Activated CD4-positive, alpha-beta T cell treated with anti-CD3 and anti-CD28 coated beads, Interleukin-2, amount 50 U/mL, for 1 hour (primary cell): ENCODE measurements at places on chromosomes 6 and 20.

- DNase-seq: no peak
These were observed 59.4 kb downstream of the TMEM242 start for GRCh38 chr6:157263881-157264397.

DNA sequence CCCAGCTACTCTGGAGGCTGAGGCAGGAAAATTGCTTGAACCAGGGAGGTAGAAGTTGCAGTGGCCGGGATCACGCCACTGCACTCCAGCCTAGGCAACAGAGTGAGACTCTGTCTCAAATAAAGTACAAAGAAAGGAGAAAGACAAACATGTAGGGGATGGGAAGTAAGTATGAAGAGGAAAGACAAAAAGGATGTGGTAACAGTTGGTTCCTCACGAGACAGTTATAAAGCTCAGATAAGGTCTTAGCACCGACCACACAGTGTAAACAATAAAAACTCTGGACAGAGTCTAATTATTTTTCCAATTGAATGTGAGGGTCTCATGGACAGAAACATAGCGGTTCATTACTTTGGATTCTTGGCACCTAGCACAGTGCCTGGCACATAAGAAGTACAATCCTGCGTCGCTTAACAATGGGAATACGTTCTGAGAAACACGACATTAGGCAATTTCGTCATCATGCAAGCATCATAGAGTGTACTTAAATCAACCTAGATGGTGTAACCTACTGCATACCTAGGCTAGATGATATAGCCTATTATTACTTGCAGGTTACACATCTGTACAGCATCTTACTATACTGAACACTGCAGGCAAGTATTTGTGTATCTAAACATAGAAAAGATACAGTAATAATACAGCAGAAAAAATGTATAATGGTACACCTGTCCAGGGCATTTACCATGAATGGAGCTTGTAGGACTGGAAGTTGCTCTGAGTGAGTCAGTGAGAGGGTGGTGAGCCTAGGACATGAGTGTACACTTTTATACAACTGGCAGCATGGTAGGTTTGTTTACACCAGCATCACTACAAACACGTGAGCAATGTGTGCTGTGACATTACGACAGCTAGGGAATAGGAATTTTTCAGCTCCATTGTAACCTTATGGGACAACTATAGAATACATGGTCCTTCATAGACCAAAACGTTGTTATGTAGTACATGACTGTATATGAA, 38.2 kb downstream of the MBOAT1 start:
- DNase-seq: no peak

DNA sequence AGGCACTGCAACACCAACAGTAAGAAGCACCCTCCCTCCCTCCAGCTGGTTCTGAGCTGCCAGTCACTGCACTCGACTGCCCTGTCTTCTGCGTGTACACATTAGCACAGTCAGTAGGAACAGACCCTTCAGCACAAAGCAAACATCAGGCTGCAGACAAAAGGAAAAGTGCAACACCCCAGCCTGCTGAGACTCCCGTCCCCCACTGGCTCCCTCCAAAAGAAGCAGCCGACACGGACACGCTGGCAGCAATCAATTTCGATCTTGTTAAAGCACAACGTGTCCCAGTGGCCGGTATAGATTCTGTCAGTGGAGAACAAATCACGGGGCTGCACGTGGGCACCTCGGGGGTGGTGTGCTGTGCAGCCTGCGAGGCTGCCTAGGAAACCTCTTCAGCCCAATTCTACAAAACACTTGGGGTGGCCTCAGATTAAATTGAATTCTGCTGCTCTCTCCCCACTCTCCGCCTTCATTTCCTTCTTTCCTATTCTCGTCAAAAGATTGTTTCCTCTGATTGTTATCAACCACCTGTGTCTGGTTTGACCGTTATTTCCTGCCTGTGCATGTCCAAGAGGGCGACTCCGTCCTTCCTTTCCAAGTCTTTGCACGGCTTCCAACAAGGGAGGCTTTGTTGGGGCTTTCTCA, 38.7 kb downstream of the TRAF3IP2 start:
- DNase-seq: no peak

DNA sequence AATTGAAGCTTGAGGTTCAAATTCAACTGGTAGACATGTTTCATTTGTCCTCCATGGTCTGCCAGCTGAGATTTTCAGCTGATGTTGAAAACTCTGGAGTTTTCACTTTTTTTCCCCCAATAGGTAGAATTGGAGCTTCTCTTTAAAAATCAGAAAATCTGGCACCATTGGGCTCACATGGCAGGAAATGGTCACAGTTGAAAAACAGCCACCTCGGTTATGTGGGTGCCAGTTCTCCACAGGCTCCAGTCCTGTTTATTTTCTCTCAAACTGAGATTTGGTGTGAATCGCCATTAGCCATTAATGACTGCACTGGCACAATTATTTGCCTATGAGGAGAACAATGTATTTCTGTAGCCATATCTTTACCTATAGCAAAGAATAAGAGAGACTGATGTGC, 171.4 kb upstream of the TFAP2D start:
- DNase-seq: no peak

- no peak for DNase-seq
These were observed 111.2 kb upstream of the HIVEP1 start for GRCh38 chr6:11900662-11901598.

- no peak for DNase-seq
These were observed 399.0 kb downstream of the CDKAL1 start for GRCh38 chr6:20933057-20933788.

DNA sequence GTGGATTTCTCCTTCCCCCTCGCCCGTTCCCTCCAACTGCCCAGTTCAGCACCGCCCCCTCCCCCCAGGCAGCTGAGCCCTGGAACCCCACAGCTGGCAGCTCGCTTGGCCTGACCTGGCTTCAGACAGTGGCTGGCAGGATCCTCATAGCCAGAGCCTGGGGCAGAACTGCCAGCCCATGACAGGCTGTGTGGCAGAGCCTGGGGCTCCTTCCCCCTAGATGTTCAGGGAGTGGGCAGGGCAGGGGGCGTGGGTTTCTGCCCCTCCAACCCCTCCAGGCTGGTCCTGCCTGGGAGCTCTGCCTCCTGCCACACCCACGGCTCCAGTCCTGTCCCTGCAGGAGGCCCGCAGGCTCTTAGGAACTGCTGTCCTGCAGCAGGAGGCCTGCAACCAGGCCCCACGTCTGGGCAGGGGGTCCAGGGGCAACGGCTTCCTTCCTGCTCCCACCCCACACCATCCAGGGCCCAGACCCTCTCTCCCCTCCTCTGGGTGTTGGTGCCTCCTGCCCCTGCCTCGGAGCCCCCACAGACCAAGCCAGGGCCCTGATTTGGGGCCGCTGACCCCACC, 9.6 kb upstream of the KCNQ2 start:
- no peak for DNase-seq

GRCh38 chr6:160299559-160299958, 40.9 kb upstream of the SLC22A2 start:
- DNase-seq: no peak

DNA sequence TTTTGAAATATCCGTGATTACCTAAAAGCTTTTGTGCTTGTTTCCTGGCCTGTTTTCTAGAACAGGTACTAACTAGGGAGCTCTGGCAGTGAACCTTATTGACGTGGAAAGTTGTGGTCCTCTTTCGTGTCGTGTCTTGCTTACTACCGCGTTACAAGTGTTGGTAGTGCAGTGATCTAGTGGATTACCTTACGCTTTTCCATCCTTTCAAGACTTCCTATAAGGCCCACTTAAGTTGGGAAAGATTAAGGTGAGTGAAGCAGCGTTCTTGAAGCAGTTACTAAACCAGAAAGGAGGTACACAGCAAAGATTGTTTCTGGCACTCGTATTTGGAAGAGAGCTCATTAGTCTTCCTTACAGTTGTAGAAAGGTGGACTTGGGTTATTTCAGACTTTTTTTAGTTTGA, 1.9 kb downstream of the PNRC1 start:
- DNase-seq: no peak
